Mammary epithelial cell (primary cell): ENCODE measurements at places on chromosomes 1 and 21. TPM values are rescaled to one million over a fixed set of nuclear protein-coding genes. Genes with fewer than 3 reads are reported as not detected.

Gene MLLT11
- 4.6 and 7.6 TPM in 2 replicates for total RNA-seq

Gene PTPN22
- total RNA-seq, result under 0.01 TPM

Gene SPATA21
- total RNA-seq, result not detected

Gene DENND2C
- total RNA-seq, result 14.2 TPM

Gene FCAMR
- total RNA-seq, result not detected in 2 replicates

Gene DIO1
- total RNA-seq, result not detected

Gene LEMD1
- 5.2 TPM for total RNA-seq

Gene ANXA9
- 0.99 and 1.5 TPM in 2 replicates for total RNA-seq

Gene HMGCS2
- total RNA-seq, result not detected

Gene PSMD4
- total RNA-seq, result 94.7 TPM

Gene SYNC
- total RNA-seq, result 7.3 and 9.2 TPM in 2 replicates

Gene C4BPB
- total RNA-seq, result not detected in 2 replicates

Gene KRTAP6-1
- not detected for total RNA-seq

Gene F5
- not detected for total RNA-seq

Gene JTB
- 58.7 TPM for total RNA-seq

Gene PKP1
- 149 and 201 TPM in 2 replicates for total RNA-seq

Gene PLA2G5
- total RNA-seq, result not detected

Gene MAP3K21
- total RNA-seq, result 6.3 TPM

Gene MAEL
- total RNA-seq, result not detected in 2 replicates

Gene AKNAD1
- total RNA-seq, result 2.2 and 2.6 TPM in 2 replicates

Gene DMRTA2
- total RNA-seq, result not detected in 2 replicates

Gene LAMC2
- total RNA-seq, result 1,201 TPM

Gene GPR25
- total RNA-seq, result not detected in 2 replicates

Gene SF3B4
- total RNA-seq, result 14.2 TPM

Gene CD1D
- 2.4 and 3.7 TPM in 2 replicates for total RNA-seq

Gene MNDA
- total RNA-seq, result not detected in 2 replicates

Gene MSH4
- total RNA-seq, result 0.17 TPM

Gene TLCD4
- total RNA-seq, result 2.3 TPM

Gene VWA5B1
- not detected for total RNA-seq

Gene DNALI1
- 4.8 TPM for total RNA-seq

Gene CGN
- 2.0 TPM for total RNA-seq

Gene TRAF5
- 2.0 and 2.2 TPM in 2 replicates for total RNA-seq

Gene PDZK1
- 0.24 and 0.31 TPM in 2 replicates for total RNA-seq
